Stimulated activated CD8-positive, alpha-beta memory T cell treated with anti-CD3 and anti-CD28 coated beads, Interleukin-15, amount 100 ng/mL, for 4 hours (primary cell): ENCODE measurements at places on chromosomes 4 and X.

DNA sequence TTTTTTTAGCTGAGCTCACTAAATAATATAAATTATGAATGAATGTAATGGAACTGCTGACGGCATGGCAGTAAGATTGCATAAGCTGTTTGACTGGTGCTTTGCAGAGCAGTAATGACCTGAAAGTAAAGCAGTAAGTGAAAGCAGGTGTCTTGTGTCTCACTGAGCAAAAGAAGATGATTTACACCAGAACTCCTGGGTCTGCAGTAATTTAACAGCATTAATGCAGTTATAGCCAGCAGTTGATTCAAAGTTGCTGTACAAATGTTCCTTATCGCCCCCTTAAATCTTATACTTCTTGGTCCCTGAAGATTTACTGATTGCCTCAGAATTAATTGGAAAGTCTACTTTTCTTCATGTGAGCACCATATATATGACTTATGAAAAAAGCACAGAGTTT, 187.7 kb downstream of the DCTD start:
- DNase-seq, result no peak

- DNase-seq, result no peak
These were observed 100.6 kb downstream of the CHIC2 start for GRCh38 chr4:53963781-53964180.

GRCh38 chr4:53576676-53577372, 14.5 kb downstream of the LNX1 start:
- DNase-seq, result no peak

DNA sequence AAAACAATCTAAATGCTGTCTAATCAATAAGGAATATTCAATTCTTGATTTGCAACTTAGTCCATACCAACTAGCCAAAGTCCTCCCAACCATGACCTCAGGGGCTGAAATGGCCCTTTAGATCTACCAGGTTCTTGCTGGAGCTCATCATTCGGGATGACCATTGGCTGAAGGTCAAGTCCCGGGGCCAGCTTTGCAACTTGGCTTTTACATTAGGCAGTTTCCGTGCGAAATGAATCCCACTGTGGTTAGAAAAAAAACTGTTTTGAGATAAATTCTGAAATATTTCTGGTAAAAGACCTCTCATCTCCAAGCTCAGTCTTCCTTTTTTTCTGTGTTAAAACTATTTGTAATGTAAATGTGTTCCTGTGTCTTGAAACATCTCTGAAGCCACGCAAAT, 178.6 kb downstream of the TENM3 start:
- no peak for DNase-seq

DNA sequence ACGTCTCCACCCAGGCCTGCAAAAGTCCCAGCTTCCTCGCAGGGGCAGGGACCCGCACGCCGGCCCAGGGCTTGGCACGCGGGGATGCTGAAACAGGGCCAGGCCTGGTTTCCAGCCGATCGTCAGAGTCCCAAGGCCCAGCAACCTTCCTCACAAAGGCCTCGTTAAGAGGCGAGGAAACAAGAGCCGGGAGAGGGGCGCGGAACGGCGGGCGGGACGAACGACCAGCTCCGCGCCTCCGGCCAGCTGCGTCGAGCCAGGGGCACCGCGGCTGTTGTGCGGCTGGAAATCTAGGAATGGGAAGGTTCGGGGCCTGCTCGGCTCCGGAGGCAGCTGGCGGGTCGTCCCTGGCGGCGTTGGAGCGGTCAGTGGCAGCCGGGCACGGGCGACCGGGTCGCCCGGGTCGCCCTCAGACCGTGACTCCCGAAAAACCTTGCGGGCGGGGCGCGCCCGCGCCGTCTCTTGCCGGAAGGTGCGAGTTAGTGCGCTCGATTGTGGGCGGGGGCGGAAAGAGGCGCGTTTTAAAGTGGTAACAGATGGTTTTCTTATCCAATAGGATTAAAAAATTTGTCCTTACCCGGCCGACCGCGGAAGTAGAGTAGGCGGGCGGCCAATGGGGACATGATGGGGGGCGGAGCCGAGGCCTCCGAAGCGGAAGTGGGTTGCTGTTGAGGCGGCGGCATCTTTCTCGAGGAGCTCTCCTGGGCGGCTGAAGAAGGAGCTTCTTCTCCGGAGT, at the start of gene RNF4:
Gene RNF4, plus strand, starts transcription at position 651 of the 736 bp plus-strand sequence. CDS start 21,388 bp downstream, outside the sequence.
- peak; percentile 95 for DNase-seq

- DNase-seq, result no peak
These were observed 95.1 kb downstream of the TSPAN7 start for GRCh38 chrX:38656350-38656915.
